Esophagus muscularis mucosa (tissue), 4 donors: ENCODE measurements at places on chromosomes 12 and 14. TPM values are rescaled to one million over a fixed set of nuclear protein-coding genes. Genes with fewer than 3 reads are reported as not detected.

- no peak for DNase-seq
Measured at GRCh38 chr14:73935666-73936065, 14.2 kb downstream of the FAM161B start.

The ANKS1B gene
- total RNA-seq, result 20.4 TPM

DNA sequence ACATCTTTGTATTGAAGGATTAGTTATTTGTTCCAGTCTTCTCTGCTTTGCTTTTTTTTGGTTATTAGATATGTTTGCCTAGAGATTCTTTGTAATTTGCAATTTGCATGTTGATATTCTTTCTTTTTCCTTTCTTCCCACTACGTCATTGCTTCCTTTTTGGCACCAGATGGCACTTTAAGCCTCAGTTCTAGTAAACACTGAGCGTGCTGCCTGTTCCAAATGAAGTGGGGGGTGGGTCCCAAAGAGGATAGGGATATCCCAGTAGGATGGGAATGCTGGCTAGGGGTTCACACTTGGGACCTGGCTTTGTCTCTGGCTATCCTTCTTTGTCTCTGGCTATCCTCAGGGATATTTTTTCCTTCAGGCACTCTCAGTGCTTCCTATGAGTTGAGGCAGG lies 17.0 kb downstream of the EAPP start:
- no peak for DNase-seq

DNA sequence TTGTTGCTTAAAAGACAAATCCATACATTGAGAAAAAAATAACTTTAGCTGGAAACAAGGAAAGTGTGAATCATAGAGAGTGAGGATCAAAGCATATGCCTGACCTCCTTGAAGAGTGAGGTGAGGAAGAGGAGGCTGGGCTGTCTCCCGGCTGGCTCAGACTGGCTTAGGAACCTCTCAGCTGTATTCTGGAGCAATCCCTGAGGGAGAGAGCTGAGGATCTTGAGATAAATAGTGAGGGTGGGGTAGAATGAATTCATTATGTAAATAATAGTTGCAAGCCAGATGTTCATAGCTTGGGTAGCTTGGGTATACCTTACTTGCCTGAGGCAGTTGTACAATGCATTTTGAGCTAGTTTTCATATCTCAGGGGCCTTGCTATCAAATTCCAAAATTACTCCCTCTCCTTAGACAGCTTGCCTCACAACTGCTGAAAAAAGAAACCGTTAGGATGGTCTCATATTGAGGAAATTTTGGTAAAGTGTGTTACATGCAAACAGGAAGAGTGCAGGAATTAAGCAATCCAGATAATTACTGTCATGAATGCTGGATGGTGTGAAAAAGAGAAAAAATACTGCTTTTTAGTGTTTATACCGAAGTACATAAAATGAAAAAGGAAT lies 30.5 kb upstream of the SLC15A5 start:
- no peak for DNase-seq

The PWP1 gene
- total RNA-seq, result 46.9 TPM

DNA sequence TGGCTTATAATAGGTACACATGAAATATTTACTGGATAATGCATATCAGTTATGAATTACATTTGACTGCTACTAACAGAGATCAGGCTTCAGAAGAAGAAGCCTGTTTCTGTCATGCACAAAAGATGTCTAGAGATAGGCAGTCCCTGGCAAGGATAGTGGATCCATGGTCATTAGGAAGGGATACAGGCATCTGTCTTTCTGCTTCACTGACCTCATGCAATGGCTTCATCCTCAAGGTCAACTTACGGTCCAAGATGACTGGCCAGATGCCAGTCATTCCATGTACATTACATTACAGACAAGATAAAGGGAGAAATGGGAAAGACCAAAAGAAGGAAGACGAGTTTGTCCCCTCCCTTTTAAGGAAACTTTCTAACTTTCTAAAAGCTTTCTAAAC lies 94.0 kb downstream of the NUAK1 start:
- peak; percentile 4 for DNase-seq

DNA sequence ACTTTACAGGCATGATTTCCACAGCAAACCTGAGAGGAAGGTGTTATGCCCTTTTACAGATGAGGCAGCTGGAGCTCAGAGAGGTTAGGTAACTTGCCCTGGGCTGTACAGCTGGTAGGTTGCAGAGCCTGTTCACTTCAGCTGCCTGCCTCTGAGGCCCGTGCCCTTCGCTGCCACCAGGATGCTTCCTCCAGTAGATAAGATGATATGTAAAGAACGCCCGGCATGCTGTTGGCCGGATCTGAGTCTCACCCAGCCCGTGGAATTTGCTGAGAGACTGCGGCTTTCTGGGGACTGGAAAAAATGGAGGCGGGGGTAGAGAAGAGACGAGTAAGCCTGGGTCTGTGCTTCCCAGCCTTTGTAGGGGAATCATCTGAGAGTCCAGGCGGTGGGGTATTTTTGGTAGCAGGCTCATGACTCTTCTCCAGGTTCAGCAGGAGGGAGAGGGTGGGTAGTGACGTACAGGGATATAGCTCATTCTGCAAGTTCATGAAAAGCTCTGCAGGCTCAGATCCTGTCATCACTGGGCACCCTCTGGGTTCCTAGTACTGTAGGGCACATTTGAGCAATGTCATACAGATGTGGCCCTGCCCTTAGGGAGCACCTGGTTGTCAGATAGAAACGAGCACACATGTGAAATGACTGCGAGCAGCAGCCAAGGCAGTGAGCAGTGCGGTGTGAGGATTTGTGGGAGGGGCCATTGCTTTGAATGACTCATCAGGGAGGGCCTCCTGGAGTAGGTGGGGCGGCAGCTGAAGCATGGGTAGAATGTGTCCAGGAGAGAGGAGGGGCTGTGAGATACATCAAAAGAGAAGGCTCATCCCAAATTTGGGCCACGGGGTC lies 159.4 kb downstream of the TSPAN9 start:
- DNase-seq, result no peak

The GDF3 gene
- 0.26 TPM for total RNA-seq

DNA sequence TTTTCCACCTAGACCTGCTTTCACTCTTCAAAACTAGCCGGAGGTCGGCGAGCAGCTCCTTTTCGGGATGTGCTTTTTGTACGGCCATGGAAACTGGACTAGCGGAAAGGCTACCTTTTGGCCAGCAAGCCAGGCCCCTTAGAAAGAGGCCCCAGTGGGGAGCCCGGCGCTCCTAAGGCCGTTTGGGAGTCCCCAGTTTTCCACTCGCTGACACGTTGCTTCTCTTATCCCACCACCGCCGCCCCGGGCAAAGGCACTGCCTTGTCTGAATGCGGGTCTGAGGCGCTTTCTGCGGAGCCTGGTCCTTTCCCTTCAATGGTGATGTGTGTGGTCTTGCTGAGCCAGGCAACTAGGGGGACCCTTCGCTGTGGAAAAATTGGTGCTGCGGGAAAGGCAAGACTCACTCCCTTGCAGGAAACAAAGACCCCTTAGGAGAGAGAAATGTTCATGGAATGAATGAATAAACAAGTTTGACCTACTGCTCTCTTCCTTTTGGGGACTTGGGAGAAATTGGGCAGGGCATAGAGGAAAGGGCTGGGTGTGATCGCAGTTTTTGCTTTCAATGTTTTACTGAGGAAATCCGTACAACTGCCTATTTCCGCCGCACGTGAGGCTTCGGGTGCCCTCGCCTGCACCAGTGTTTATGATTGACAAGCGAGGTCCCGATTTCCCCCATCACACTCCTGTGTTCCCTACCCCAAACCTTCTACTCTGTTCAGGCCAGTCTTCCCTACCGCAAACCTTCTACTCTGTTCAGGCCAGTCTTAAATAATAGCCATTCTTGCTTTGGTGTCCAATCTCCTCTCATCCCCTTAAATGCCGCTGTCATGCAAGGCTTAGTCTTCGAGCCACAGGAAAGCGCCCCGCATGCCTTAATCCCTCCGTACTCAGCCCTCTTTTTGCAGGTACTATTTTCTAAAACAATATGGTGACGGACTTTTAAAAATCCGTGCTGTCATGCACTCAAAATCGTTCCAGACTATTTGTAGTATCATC lies 1.0 kb upstream of the SLC38A2 start:
- no peak for DNase-seq

The ADGRD1 gene
- 43.0 TPM for total RNA-seq

The OR6C3 gene
- not detected for total RNA-seq

The CTSG gene
- total RNA-seq, result 7.9 TPM

DNA sequence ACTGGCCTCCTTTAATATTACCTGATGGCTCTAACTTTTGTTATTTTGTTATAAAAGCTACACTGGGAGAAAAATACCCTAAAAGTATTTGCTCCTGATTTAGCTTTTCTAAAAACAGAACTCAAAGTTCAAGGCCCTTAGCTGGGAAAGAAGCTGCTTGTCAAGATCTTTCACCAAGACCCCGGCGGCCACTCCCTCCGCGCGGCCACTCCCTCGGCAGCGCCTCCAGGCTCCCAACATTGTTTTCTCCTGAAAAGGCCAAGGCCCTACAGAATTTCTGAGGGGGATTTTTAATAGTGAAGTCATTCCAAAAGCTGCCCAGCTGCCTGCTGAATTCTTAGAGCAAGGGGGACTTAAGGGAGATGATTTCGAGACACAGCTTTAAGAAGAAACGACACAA lies 96.4 kb downstream of the NTN4 start:
- no peak for DNase-seq

The PHC1 gene
- total RNA-seq, result 33.2 TPM

DNA sequence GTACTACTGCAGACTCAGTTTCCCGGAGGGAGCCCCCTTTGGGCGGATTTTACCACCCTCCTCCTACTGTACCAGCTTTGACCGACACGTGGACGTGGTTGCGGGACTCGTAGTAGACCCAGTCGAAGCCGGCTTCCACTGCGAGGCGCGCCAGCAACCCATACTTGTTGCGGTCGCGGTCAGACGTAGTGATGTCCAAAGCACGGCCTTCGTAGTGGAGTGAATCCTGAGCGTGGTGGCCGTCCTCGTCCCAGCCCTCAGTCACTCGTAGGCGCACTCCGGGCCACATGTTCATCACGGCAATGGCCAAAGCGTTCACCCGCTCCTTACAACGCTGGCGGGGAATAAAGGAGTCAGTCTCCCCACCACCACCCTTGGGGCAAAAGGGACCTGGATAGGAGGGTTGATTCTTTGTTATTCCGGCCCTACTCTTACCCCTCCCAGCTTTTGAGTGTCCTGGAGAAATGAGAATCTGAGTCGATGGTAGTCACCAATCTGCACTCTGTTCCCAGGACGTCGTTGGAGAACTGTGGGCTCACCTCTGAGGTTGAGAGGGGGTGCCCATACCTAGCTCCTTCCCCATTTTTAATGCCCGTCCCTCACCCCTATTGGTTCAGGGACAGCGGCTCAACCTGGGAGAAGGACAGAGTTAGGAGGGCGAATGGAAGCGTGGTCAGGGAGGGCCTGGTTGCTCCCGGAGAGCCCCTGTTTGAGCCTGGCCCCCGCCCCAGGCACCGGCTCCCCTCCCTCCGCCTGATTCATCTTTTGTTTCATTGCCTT lies 3.4 kb downstream of the DHH start:
- no peak for DNase-seq

- DNase-seq, result no peak
Measured at GRCh38 chr14:102140750-102141145, 1.1 kb downstream of the WDR20 start.

DNA sequence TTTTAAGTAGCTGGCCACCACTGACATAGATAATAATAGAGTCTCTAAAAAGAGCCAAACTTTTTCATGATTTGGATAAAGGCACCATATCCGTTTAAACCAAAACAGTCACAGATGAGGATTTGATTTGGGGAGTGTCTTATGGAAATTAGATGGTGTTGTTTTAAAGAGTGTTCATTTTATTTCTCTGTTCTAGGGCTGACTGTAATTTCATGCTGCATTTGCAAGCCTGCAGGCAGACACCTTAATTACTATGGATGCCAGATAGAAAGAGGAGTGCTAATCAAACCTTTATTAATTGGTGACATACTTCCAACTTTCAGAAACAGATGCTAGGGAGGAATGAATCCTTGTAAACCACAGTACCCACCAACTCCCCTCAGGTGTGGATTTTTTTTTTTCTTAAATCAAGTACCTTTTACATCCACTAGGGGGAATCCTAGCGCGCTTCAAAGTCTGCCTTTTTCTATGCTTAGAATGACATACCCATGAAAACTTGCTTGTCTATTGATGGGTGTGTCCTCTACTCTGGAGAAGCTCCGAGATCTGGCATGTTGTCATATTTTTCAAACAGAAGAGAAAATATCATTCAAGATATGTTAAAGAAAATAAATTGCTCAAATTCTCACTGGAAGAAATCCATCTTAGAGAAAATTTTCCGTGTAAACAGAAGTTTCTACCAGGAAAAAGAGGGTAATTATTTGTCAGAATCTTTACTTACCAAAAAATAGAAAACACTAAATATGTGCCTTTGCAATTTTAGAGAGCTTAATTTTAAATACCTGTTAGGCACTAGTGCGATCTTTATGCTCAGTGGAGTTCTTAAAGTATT lies 14.2 kb upstream of the PLXNC1 start:
- no peak for DNase-seq

The SOAT2 gene
- total RNA-seq, result not detected

GRCh38 chr12:116735951-116736599 lies 1.8 kb downstream of the SPRING1 start:
- no peak for DNase-seq
